ENCODE measurements at places on chromosomes 12 and 14.

DNA sequence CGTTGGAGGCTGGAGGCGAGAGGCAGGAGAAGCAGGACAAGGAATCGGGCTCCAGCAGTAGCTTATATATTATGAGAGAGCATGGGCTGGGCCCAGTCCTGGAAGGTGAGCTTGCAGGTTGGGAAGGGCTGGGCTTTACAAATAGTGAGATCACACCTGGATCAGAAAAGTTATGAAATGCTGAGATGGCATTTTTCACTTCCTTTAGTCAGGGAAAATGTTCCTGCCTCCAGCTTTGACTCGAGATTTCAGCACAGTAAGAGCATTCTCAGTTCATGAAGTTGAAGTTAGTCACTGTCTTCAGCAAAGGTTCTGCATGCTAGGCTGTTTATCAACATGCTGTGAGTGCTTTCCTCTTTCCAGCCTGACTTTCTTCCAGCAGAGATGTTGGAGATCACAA lies at the start of gene KRT6C:
Gene KRT6C, minus strand, starts transcription at position 38 of the 400 bp plus-strand sequence. CDS start 68 bp downstream, outside the sequence.
- DNase-seq, result no peak

DNA sequence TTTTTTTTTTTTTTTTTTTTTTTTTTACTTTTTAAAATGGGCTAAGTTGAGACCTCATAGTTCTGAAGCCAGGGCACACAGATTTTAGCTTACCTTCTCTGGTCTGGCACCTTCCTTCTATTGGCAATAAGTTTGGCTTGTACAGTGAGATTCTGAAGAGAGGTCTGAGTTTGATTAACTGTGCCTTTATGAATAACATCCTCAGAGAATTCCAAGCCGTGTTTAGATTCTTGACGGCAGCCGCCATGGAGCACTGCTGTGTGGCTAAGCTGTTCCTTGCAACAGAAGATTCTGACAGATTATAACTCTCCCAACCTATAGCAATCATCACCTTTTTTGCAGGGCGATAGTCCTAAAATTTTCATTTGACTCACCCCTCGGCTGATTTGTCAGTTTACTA lies 354.9 kb upstream of the FAR2 start:
- DNase-seq, result no peak

DNA sequence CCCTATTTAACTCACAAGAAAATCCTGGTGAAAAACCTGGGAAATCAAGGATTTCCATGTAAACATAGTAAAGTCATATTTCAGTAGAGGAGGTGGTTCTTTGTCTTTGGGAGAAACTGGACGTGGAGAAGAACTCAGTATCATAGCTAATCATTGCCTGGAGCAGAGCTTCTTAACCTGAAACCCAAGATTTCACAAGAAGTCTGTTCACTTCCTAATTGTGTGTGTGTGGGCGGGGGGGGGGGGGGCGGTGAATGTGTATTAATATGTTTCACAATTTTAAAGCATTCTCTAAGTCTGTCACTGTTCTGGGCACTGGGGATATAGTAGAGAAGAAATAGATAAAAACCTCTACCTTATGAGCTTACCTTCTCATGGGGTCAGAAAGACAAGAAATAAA lies 96.7 kb upstream of the PPP4R3A start:
- DNase-seq, result no peak

DNA sequence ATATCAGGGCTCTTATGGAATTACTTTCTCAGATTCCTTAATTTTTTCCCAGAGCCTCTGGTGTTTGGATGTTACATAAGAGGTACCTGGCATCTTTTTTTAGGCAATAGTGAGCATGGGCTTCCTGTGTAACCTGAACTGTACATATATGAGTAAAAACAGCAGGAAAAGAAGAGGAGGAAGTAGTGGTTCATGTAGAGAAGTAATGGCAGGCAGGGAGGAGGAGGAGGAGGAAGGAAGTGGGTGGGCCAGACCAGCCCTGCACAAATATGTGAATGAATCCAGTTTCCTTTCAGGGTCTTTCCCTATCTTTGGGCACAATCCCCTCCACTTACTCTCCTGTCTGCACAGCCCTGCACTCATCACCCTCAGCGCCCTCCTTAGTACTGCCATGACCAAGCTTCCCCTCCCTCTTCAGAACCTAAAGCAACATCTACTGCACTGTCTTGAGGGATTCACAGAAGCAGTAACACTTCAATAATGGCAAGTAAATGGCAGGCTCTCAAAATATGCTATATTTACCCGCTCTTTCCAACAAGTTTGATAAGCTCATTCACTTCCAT lies 40.9 kb upstream of the GSG1 start:
- DNase-seq, result no peak

- no peak for DNase-seq
These were observed 144.6 kb downstream of the ITPR2 start for GRCh38 chr12:26688344-26688904.

GRCh38 chr12:50415899-50416479 lies 15.3 kb downstream of the LARP4 start:
- no peak for DNase-seq

DNA sequence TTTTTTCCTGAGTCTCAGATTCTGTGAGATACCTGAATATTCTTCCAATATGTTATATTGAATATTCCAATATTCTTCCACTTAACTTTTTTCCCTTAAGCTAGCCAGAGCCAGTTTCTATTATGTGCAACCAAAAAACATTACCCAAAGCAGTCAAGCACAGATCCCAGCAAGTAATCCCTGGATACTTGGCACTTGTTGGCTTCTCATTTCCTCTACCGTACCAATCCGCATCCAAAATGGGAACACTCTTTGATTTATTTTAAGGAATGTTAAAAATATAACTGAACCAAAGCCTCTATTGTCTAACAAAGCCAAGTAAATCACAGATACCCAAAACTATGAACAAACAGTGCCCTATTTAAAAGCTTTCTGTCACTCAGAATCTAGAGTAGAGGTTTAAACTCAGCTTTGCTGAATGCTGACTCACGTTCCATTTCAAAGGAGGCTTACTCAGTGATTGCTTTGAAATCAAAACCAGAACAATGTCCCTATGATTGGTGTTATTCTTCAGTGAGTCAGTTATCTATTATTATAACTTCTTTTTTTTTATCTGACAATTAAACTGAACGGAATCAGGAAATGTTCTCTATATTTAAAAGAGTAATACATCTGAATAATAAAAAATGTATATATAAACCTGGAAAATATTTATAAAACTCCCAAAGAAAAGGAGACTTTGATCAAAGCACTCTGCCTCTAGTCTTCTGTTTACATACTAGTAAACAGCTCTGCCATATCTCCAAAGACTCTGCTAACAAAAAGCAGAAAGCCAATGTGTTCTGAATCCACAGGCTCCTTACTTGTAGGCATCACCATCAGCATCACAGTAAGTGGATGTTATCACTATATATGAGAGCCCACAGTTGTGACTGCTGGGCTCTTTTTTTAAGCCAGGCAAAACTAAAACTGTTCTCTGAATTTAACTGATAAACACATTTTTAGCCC lies 360.8 kb downstream of the CCDC91 start:
- no peak for DNase-seq

- DNase-seq, result no peak
These were observed at the start of gene HRK for GRCh38 chr12:116881325-116881876. HRK (minus strand) TSS chr12:116881441; CDS start chr12:116881307, 134 bp downstream.

GRCh38 chr12:62977418-62977817 lies 42.5 kb upstream of the PPM1H start:
- DNase-seq, result no peak

DNA sequence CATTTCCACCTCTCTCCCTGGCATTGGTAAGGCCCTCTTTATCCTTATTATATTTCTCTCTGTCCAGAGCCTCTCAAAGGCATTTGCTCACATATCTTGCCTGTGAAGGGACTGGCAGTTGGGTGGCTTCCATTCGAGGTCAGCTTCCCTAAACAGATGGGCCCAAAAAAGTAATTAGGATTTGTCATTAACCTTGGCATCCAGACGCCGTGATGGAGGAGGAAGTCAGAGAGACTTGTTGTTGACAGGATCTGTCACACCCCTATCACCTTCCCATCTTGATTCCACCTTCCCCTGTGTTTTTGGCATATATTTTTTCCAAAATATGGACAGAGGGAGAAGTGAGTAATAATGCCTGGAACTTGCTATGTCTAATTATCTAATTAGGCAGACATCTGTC lies 54.0 kb upstream of the OAS1 start:
- DNase-seq, result no peak

DNA sequence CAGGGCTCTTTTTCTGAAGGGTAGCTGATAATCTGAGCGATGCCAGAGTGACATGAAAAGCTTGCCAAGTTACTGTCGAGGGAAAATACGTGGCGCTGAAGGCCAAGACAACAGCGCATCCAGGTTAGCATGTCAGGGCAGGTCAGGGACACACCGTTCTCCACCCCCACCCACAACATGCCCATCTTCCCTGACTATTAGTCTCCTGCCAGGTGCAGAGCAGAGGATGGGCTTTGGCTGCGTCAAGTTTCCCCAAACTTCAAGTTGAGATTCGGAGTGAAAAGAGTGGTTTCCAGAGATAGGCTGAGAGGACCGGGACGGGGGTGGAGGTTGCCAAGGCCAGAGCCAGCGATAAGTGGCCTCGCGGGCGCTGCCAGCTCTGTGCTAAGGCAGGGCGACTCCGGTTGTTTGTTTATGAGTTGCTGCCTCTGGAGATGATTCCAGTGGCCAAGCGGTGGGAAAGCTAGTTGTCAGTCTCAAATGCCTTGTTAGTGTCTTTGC lies 1.7 kb downstream of the TRHDE start:
- no peak for DNase-seq

DNA sequence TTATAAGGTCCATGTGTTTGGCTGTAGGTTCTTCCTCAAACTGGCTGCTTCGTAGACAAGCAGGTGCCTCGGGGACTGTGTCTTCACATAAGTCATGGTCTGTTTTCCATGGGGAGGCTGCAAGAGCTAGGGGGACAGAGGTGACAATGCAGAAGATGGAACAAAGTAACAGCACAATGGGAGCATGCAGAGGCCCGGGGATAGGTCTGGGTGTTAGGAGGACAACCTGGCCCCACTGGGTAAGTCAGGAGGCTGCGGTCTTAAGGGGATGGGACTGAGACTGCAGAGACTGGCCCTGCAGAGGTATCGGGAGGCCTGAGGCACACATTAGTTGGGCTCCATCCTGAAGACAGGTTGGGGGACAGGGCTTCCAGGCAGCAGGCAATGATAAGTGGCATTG lies 88.9 kb downstream of the NTF3 start:
- no peak for DNase-seq

GRCh38 chr14:64502887-64503433 lies 678 bp downstream of the ZBTB25 start:
- no peak for DNase-seq

- DNase-seq, result no peak
These were observed 110.6 kb downstream of the RPL10L start for GRCh38 chr14:46540986-46541385.

- no peak for DNase-seq
These were observed 4.5 kb downstream of the USP15 start for GRCh38 chr12:62264706-62265105.

DNA sequence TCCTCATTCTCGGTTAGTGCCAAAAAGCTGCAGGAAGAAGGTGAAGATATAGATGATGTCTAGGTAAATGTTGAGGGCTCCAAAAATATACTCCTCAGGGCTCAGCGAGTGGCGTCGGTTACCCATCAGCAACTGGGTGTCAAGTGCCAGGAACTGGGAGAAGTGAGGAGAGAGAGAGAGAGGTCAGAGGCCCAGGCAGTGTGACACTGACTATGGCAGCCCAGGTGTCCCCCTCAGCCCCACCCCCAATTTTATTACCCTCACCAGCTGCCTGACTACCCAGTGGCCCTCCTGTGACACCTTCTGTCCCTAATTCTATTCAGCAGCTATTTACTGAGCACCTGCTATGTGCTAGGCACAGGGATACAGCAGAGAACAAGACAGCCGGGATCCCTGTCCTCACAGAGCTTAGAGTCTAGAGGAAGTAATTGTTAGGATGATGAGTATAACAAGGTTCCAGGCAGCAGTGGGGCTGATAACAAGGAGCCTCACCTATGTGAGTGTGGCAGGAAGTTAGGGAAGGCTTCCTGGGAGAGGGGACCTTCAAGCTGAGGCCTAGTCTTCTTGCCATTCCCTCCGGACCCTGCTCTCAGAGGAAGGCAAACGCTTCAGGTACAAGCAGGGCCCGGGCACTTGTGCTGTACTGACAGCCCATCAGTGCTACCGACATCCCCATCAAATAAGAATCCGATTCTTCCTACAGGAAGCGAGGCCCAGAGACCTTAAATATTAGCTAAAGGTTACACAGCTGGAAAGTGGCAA lies 27.8 kb upstream of the BCDIN3D start:
- DNase-seq, result no peak

- DNase-seq, result no peak
These were observed 195.2 kb upstream of the LRIG3 start for GRCh38 chr12:59115526-59115925.

DNA sequence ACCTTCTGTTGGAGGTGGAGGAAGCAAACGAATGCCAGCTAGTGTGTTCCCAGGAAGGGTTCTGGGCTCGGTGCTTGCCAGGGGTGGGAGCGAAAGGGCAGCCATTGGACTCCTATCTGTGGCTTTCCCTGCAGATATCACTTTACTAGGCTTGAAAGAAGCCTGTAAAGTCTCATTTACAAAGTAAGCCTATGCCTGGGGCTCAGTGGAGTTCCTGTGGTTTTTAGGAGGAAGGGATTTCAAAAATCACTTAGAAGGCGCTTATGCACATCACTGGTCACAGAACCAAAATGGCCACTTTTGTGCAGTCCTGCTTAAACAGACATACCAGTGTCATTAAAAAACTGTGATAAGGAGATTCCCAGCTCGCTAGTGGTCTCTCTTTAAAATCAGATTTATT lies 22.7 kb downstream of the CLMN start:
- no peak for DNase-seq

- no peak for DNase-seq
These were observed 25.4 kb upstream of the ALDH2 start for GRCh38 chr12:111741235-111741812.

- DNase-seq, result no peak
These were observed 6.5 kb downstream of the SLC22A17 start for GRCh38 chr14:23345987-23346692.

DNA sequence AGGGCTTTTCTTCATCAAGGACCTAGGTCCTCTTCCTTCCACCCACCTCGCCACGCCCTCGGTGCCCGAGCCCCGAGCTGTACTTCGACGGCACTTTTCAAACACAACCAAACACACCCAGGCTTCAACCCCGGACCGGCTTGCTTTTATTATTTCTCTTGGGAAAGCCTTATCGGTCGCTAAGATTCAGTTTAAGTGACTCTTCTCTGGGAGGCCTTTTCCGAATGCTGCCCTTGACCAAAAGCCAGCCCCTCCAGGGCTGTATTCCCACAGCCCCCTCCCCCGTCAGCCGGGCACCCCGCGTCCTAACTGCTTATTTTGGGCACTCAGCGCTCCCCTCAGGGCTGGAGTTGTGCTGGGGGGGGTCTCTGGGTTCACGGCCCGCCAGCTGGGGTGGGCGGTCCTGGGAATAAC lies 644 bp upstream of the PPP4R4 start:
- DNase-seq, result no peak
